ENCODE measurements at places on chromosomes 2 and 18.

DNA sequence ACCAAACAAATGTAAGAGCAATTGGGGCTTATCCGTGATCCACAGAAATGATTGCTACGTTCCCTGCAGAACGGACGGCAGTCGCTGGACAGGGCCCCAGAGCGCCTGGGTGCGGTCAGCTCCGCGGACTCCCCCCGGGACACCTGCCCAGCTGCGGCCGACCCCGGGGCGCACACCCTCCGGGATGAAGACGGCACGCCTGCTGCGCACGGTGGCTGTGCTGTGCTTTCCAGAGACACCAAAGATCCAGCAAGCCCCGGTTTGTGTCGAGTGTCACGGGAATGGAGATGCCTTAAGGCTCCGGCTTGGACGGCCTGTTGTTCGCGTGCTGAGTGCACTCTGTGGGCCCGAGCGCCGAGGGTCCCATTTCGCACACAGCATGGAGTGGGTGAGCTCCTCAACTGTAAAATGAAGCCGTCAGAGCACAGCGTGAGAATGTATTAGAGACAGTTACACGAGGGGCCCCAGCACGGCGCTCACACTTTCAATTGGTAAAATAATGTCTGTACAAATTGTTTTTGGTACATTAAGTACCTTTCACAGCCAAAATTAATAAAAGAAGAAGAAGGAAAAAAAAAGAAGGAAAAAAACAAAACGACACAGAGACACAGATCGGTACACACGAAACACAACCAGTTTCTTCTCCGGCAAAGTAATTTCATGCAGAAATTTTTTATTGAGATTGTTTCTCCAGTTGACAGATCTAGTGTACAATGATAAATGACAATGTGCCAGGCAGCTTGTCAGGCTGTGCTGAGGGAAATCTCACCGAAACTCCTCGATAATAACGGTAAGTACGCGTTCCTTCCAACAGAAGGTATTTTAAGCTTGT, 615.8 kb upstream of the SALL3 start:
- no peak for DNase-seq

GRCh38 chr18:59059140-59059539, 80.5 kb upstream of the SEC11C start:
- no peak for DNase-seq

- no peak for DNase-seq
Measured at GRCh38 chr2:10159086-10159485, 36.5 kb downstream of the RRM2 start.

- no peak for DNase-seq
Measured at GRCh38 chr18:67581178-67581577, 64.7 kb upstream of the DSEL start.

- no peak for DNase-seq
Measured at GRCh38 chr2:67772216-67773170, 290.3 kb downstream of the C1D start.

DNA sequence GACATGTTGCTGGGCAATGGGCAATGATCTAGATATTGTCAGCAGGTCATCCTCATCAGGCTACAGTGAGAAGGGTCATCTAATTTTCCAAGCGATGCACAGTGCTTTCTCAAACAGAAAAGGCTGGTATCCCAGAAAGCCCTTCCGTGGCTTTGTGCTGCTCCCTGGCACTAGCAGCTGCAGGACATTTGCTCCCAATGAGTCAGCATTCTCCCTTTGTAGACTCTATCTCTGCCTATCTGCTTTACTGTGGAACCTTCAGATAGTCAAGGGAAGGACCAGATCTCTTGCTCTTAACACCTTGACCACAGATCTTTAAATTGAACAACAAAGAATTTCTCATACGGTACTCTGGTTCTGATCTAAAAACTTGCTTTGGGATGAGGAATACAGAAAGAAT, 101.4 kb downstream of the CDH2 start:
- DNase-seq: no peak

DNA sequence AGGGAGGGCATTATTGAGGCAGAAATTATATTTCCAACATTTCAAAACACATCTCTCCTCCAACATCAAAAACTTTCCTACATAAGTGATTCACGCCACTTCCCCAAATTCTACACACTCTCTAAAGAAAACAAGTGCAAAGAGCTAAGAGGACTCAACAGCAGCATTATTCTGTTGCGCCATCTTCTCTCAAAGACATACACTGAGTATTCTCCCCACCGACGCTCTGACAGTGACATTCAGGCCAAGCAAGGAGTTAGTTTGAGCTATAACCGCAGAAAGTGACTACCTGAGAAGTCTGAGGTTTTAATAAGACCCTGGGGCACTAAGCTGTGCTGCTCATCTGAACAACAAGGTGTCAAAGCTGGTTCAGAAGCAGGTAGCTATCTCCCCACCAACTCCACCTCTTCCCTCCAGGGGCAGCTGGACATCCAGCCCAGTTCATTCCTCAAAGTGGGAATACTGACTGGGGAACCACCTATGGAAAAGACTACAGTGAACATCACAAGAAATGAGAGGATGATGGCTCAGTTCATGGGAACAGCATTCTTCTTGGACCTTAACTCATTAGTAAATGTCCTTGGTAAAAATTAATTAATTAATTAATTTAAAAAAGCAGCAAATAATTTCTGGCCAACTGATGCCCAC, 309.5 kb upstream of the CCDC68 start:
- no peak for DNase-seq

DNA sequence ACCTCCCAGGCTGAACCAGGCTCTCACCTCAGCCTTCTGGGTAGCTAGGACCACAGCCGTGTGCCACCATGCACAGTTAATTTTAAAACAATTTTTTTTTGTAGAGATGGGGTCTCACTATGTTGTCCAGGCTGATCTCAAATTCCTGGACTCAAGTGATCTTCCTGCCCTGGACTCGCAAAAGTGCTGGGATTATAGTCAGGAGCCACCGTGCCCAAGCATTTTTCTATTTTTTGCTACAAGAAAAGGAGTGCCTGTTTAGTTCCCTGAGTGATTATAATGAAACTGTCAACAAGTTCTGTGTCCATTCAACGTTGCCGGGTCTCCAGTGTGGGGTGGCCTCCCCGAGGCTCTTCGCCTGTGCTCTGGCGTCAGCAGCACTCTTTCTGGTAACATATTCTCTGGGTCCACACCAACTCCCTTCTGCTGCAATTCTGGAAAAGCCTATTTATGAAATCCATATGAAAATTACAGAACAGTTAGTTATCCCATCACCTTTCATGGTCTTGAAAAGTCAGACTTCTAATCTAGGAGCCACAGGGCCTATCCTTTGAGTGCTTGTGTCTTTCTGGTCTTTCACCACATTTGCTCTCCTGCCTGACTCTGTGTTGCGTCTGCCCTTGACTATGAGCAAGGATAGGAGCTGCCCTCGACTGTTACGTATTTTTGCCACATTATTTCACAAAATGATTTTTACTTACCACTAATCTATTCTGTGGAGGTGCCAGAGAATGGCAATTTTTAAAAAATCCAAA, 172.7 kb downstream of the SOCS6 start:
- DNase-seq: no peak

GRCh38 chr18:48905513-48905912, 45.3 kb downstream of the SMAD7 start:
- DNase-seq: no peak

GRCh38 chr2:39437522-39438296, 624 bp upstream of the MAP4K3 start:
- DNase-seq: peak; percentile 32

DNA sequence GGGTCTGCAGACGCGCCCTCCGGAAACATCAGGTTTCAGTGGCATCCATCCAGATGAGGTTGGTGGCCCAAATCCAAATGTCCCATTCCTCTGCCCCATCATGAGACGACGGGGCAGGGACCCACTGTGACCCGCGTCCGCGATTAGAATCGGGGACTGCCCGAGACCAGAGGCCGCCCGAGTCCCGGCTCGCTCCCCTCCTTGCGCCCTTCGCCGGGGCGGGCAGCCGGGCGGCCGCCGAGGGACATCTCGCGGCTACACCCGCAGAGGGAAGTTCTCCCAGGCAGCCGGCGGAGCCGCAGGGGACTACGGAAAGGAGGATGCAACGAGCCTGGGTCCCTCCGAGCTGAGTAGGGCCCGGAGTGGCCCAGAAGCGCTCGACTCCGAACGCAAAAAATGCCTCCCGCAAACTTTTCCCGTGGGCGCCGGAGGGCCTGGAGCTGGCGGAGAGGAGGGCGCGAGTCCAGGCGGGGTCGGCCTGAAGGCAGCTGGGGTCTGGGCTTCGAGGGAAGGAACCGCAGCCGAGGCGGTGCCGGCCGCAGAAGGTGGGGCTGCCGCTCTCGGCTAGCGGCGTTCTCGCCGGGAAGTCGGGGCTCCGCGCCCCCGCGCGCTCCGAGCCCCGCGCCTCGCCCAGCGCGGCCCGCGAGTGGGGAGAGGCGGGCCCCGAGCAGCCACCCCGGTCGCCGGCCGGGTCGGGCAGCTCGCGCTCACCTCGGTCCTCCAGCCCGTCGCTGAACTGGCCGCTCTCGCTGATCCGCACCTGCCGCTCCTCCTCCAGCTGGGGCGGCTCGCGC, 580 bp downstream of the TMEM163 start:
- DNase-seq: no peak

- no peak for DNase-seq
Measured at GRCh38 chr2:236671896-236672562, 102.4 kb downstream of the ACKR3 start.

GRCh38 chr2:67225287-67225973, 171.7 kb upstream of the ETAA1 start:
- DNase-seq: no peak

GRCh38 chr2:209425471-209426071, 1.7 kb downstream of the MAP2 start:
- no peak for DNase-seq

DNA sequence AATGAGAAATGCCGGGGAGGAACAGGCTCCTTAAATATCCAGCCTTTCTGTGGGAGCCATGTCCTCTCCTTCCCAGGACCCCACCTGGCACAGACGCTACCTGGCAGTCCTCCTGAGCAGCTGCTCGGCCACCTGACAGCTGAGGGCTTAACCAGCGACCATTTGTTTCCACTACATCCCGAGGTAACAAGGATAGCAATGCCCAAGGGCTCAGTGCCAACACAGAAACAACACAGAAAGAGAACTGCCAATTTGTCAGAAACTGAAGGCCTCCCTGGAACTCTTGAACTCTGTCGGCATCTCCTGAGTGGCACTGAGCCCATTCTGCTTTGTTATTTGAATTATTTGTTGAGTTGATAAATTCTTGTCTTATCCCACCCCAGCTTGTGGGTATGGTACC, 122.2 kb upstream of the ARHGAP28 start:
- DNase-seq: no peak

- peak; percentile 26 for DNase-seq
Measured at GRCh38 chr18:50879302-50880118, 592 bp downstream of the ME2 start.

GRCh38 chr2:67516899-67517530, 119.9 kb downstream of the ETAA1 start:
- DNase-seq: no peak

- no peak for DNase-seq
Measured at GRCh38 chr2:29134933-29135332, 19.7 kb downstream of the CLIP4 start.

DNA sequence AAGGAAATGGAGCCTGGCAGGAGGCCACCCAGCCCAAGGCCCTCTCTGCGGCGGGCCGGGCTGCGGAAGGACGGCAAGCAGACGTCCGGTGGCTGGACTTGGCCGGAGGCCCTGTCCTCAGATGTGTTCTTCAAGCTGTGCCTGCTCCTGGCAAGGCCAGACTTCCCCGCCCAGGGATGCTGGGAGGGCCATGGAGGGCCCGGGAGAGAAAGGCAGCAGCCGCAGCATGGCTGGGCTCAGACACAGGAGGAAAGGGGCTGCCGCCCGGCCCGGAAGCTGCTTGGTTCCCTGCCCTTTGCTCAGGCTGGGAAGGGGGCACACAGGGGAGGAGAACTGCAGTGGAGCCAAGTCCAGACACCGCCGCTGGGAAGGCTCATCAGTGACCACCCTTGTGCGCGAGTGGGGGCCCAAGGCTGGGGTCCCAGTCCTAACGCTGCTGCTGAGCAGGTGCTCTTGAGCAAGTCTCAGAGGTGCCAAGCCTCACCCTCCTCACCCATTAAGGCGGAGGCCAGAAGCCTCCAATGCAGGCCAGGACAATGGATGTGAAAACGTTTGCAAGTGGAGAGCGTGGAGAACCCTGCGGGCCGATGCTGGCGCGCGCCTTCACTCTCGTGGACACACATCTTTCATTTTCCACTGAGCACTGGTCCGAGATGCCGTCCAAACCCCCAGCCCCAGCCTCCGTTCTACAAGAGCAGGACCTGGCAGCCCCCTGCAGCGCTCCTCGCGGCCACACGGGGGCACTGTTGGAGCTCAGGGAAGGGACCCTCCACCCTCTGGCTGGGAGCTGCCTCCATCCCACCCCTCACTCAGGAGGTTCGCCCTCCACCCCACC, 7.9 kb downstream of the CROCC2 start:
- peak; percentile 23 for DNase-seq

- no peak for DNase-seq
Measured at GRCh38 chr2:191318729-191319078, 73.5 kb downstream of the MYO1B start.

DNA sequence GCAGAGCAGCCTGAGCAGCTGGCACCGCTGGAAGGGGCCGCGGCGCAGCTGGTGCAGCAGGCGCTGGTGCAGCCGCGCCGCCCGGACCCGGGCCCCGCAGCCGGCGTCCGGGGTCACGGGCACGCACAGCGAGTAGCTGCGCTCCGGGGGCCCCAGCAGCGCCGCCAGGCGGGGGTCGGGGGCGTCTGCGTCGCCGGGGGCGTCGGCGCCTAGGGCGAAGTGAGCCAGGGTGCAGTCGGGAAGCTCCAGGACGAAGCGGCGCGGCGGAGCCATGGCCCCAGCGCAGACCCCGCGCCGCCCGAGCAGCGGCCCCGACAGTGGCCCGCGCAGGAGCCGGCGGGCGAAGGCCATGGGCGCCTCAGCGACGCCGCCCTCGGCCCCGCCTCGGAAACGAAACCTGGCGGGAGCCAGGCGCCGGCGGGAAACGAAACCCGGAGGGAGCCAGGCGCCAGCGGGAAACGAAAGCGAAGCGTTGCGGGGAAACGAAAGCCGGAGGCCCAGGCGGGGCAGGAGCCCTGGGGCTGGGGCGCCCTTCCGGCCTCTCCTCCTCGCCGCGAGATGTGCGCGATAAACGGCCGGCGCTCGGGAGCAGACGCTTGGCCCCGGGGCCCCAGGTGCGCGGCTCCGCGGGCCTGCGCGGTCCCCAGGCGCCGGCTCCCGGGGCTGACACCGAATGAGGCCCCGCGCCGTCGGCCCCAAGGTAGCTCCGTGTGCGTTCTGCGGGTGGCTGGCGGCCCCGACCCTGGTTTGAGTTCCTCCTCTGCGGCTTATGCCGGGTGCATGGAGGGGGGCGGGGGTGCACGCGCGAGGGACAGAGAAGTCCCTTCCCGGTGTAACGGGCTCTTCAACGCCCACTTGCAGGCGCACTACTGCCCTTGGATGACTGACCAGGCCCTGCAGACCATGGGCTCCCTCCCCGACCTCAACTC, at the start of gene CMPK2:
CMPK2 (minus strand) TSS at position 562 of the 929 bp plus-strand sequence; CDS start at position 351, 211 bp downstream.
- peak; percentile 73 for DNase-seq

GRCh38 chr2:51424418-51424817, 392.5 kb upstream of the NRXN1 start:
- no peak for DNase-seq

- DNase-seq: no peak
Measured at GRCh38 chr2:233428438-233428837, 74.1 kb downstream of the DGKD start.

Data from activated effector memory CD4-positive, alpha-beta T cell treated with Interleukin-2 at 50 U/mL for 16 hours (primary cell).